ENCODE measurements at places on chromosomes 11 and 22.

DNA sequence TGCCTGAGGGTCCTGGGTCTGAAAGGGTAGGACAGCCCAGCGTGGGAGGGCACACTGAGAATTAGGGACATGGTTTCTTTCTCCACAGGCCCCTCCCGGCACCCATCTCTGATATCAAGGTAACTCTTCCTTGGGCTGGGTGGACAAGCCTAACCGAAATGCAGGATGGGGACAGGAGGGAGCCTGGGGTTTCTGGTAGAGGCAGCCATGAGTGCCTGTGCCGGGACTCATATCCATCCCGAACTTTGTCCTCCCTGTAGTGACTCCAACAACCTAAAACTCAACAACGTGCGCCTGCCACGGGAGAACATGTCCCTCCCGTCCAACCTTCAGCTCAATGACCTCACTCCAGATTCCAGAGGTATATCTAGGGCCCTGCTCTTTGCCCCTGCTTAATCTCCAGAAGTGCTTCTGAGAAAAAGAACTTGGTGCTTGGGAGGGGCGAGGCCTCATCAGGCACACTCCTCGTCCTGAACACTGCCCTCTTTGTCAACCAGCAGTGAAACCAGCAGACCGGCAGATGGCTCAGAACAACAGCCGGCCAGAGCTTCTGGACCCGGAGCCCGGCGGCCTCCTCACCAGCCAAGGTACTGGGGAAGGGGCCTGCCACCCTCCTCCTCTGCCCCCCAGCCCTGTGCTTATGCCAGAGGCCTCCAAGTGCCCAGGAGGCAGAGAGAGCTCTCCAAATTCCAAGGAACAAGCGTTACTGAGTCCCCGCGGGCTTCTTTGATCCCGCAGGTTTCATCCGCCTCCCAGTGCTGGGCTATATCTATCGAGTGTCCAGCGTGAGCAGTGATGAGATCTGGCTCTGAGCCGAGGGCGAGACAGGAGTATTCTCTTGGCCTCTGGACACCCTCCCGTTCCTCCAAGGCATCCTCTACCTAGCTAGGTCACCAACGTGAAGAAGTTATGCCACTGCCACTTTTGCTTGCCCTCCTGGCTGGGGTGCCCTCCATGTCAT is 3.1 kb downstream of the TMEM25 start:
- DNase-seq, result no peak

- peak; percentile 89 for DNase-seq
These were observed 648 bp downstream of the FOSL1 start for GRCh38 chr11:65899356-65900124.

DNA sequence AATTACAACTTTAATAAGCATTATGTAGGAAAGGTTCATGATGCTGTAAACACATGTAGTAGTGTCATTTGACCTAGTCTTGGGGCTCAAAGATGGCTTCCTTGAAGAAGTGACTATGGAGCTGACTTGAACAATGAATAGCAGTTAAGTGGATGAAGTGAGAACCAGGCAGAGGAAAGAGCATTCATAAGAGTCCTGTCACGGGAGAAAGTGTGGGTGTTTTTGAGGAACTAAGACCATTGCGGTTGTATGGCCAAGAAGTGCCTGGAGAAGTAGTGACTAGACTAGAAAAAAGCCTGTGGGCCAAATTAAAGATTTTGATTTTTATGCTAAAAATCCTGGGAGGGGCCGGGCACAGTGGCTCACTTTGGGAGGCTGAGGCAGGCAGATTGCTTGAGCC is 7.2 kb upstream of the IL18BP start:
- DNase-seq, result no peak

DNA sequence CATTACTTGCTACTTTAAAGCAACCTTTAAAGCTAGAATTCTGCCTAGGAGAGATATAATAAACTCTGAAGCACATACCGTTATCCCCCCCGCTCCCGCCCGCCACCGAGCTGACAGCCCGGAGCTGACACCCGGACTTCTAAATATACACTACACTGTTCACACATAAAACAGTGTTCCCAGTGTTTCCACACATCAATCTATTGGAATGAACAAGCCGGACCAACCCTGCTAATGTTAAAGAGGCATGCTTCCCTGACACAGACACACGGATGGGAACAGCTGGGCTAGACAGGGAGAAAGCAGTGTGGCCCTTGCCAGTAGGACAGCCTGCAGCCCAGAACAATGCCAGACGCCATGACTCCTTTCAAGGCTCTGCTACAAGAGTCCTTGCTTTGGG is 108.4 kb upstream of the CSNK2A3 start:
- no peak for DNase-seq

GRCh38 chr22:49499433-49500075 is 328.1 kb downstream of the BRD1 start:
- DNase-seq, result no peak

DNA sequence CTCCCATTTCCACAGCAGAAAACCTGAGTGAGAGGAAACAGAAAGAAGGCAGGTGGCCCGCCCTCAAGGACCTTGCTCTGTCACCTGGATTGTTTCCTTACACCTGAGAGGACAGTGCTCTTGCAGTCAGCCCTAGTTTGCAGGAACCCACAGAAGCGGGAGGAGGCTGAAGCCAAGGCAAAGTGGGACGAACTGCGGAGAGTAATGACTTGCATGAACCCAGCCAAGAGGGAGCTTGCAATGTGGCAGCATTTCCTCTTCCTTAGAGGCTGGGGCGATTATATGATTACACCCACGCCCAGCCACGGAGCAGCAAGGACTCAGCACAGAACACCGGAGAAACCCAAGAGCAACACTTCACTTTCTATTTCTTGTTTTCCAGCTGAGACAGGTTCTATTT is 102.6 kb downstream of the SPON1 start:
- DNase-seq, result peak; percentile 31

- DNase-seq, result no peak
These were observed 133.1 kb downstream of the MICAL2 start for GRCh38 chr11:12243486-12243885.

DNA sequence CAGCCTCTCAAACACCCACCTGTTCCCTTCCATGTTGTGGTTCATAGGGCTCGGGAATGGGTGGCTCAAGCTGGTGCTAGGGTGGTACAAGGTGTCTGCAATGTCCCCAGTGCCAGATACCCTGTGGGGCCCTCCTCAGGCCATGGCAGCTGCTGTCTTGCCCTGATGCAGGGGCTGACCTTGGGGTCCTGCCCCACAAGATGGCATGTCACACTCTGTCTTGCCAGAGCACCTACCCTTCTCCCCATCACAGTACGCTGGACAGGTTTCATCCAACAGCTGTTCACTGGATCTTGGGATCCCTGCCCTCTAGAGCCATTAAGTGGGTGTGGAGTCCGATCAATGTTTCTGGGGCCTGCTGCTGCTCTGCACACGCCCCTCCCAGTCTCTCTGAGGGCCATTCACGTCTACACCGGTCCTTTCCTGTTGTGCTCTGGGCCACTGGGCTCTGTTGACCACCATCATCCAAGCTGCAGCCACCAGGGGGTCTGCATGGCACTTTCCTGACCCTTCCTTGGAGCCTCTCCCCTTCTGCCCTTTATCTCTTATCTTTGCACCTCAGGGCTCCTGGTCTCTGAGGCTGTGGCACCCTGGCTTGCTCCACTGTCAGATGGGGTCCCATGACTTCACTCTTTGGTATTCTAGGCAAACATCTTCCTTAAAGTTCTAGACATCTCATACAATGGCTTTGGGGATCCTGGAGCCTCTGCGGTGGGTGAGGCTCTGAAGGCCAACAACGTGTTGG is 7.1 kb downstream of the LRRC74B start:
- DNase-seq, result no peak

DNA sequence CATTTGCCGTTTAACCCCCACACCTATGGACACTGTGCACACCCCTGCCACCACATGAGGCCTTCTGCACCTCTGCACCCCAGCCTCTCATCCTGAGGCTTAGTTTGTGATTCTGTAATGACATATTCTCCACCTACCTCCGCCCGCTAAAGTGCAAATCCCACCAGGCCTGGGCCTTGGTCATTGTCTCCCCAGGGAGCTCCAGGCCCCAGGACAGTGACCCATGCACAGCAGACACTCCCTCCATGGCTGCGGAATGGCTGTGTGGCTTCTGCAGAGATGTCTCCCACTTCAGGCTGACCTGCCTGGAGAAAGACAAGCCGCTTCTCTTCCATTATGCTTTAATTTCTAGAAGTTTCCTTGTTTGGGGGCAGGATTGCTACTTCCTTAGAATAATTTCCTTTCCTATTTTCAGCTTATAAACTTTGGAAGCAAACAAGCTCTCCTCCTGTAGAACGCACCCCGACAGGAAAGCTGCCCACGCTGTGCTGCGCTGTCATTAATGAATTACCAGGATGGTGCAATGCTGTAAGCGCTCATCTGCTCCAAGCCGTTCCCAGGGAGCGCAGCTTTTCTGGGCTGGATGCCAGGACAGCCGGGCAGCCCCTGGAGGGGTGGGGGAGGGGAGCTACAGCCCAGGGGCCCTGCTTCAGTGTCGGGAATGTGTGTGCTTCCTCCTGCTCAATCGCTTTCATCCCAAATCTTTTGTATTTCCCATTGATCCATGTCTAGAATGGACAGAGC is 618.0 kb downstream of the BRD1 start:
- no peak for DNase-seq

DNA sequence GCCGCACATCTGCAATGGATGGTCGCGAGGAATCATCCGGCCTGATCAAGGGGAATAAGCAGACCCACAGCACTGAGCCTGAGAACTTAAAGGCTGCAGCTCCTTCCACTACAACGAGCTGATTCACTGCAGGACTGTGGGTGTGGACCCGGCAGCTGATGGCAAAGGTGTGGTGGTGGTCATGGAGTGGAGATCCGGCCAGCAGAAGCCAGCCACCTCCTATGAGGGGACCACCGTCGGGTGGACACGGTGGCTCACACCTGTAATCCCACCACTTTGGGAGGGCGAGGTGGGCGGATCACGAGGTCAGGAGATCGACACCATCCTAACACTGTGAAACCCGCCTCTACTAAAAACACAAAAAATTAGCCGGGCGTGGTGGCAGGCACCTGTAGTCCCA is 66.4 kb downstream of the DGCR2 start:
- no peak for DNase-seq

- no peak for DNase-seq
These were observed 144.2 kb downstream of the TRIM29 start for GRCh38 chr11:119993722-119994121.

DNA sequence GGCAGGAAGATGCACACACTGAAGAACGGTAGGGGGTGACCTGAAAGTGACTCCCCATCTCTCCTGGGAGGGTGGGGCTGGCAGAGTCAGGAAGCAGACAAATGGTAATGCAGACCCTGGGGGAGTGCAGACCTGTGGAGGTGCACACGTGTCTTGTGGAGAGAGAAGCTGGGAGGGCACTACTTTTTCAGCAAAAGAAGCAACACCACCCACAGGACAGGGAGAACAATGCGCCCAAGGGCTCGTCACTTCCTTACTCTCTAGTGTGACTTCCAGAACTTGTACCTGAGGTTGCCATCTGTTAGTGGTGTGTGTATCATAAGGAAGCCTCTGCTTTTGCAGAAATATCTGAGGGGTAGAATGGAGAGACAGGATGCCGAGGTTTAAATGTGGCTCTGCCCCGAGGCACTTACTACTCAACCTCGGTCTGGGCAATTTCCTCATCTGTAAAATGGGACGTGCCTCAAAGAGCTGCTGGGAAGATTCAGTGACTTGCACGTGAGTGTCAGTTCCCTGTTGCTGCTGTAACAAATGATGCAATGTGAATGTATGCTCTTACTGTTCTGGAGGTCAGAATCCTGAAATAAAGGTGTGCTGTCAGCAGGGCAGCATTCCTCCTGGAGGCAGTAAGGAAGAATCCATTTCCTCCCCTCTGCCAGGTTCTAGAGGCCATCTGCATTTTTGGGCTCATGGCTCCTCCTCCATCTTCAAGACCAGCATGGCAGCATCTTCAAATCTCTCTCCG is 323.4 kb downstream of the SHANK2 start:
- DNase-seq, result no peak

DNA sequence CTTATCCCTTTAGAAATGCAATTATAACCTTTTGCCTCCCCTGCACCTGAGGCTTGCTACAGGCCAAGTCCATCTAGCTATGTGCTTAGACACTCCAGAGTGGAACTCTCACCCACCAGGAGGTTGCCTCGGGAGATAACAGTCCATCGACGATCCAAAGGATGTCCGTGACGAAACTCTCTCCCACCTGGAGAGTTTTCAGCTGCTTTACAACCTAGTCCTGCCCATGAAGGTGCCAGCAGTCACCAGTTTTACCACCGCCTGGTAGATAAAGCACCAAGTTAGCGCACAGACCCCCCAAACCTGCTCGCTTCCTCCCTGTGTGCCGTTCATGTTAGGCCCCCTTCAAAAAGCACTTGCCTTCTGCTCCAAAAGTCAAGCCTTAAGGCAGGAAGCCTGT is 53.1 kb upstream of the SHISAL1 start:
- DNase-seq, result no peak

DNA sequence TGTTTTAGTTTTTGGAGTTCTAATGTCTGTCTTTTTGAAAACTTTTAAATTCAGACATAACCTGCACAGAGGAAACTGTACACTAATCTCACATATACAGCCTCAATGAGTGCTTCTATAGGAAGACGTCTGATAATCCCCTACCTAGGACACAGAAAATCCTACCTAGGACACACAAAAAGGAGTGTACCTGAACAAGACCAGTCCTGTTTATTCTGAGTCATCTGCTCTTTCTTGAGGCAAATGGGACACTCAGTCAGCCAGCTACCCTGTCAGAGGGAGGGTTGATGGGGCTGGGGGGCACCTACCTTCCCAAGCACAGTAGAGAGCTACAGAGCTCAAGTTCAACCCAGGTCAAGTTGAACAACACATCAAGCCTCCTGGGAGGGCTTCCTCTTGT is 346.6 kb upstream of the NCAM1 start:
- no peak for DNase-seq

All from activated T-cell treated with anti-CD3 and anti-CD28 coated beads, Interleukin-2, amount 50 U/mL, for 48 hours (primary cell).